Naive thymus-derived CD8-positive, alpha-beta T cell (primary cell): ENCODE measurements at places on chromosomes 13 and 19. TPM values are rescaled to one million over a fixed set of nuclear protein-coding genes. Genes with fewer than 3 reads are reported as not detected.

The CLEC17A gene
- 4.3 TPM for total RNA-seq

- DNase-seq: no peak
- no peaks in the 10 kb centered on the region for H3K4me1 ChIP-seq
- no peaks in the 10 kb centered on the region for H3K36me3 ChIP-seq
- H3K27ac ChIP-seq: no peak overlapping the region
Measured at GRCh38 chr13:113140677-113141600, 17.5 kb upstream of the PROZ start.

The CD209 gene
- 0.11 TPM for total RNA-seq

DNA sequence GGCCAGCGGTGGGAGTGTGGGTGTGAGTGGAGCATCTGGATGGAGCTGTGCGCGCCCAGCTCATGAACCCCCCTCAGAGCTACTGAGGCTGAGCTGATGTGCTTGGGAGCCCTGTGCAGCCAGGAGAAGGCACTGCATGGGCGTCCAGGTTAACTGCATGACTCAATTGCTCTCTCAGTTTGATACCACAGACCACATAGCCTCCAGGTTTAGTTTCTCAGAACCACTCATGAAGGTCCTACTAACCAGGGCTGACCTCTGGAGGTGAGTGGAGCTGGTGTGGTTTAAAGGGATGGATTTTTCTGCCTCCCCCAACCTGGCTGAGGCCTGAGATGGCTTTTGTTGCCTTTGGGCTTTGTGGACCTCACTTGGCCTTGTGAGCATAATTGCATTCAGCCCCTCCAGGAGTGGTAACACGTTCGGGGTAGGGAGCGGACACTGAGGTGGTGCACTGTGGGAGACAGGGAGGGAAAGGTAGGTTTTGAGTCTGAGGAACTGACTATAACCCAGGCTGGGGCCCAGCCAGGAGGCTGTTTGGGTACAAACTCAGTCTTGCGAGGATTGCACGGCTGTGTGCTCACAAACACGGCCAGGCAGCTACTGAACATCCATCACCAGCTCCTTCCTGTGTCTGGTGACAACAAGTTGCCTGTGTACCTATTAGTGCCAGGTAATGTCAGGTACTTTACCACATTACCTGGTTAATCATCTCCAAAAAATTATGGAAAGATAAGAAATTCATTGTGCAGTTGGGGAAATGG, 97.5 kb downstream of the RGCC start:
- no peaks in the 10 kb centered on the region for H3K36me3 ChIP-seq
- no peaks in the 10 kb centered on the region for H3K27me3 ChIP-seq
- peaks cover 6% of the 10 kb centered on the region for H3K4me1 ChIP-seq
- H3K4me3 ChIP-seq: no peak overlapping the region
- no peak for DNase-seq

DNA sequence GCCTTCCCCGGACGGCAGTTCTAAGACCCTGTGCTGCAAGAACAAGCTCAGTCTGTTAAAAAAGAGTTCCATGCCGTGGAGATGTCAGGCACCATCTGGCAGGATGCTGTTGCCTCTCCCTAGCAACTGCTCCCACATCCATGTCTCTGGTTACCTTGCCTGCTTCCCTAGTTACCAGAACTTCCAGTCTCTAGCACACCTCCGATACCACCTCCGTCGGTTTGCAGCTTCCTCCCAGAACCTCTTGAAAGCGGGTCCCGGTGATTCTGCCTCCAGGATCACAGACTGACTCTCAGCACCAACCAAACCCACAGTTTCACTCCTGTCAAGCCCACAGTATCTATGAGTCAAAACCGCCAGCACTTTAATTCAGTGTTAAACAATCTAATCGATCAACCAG, 55.4 kb downstream of the KCTD12 start:
- DNase-seq: no peak
- H3K4me1 ChIP-seq: no peaks in the 10 kb centered on the region
- no peaks in the 10 kb centered on the region for H3K36me3 ChIP-seq
- H3K27me3 ChIP-seq: peaks cover 10% of the 10 kb centered on the region

DNA sequence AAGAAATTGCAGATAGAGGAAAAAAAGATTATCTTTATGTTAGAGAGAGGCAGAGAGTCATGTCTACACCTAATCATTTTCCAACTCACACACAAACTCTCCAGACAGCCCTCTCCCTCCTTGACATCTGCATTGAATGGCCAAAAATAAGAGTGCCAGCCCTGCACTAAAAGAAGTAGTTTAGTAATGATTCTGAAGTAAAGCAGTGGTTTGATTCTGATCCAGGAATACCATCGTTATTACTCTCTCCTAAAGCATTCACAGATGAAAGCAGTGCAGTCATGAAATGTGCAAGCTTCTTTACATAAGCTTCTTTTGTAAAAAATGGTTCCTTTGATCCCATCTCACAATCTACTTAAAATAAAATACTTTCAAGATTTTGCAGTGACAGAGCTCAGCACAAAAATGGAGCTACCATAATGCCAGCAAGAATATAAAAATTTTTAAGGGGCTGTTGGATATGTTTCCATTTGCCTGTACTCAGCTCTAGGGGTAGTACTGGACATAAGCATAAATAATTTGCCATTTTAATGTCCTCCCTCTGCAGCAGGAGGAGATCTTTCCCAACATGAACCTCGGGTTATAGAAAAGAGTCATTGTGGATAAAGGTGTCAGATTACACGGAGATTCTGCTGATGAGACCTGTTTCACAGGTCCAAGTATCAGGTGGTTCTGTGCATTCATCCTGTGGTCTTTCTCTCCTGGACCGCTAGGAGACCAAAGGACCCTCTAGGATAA, 406.3 kb downstream of the DCT start:
- DNase-seq: no peak
- H3K4me3 ChIP-seq: no peak overlapping the region
- H3K27me3 ChIP-seq: no peaks in the 10 kb centered on the region

- peaks cover 9% of the 10 kb centered on the region for H3K4me1 ChIP-seq
- H3K27me3 ChIP-seq: no peaks in the 10 kb centered on the region
- peaks cover 29% of the 10 kb centered on the region for H3K36me3 ChIP-seq
- no peak for DNase-seq
- no peak overlapping the region for H3K27ac ChIP-seq
Measured at GRCh38 chr13:41693434-41693833, 236.1 kb downstream of the RGCC start.

The PPAN gene
- total RNA-seq: 122 TPM

DNA sequence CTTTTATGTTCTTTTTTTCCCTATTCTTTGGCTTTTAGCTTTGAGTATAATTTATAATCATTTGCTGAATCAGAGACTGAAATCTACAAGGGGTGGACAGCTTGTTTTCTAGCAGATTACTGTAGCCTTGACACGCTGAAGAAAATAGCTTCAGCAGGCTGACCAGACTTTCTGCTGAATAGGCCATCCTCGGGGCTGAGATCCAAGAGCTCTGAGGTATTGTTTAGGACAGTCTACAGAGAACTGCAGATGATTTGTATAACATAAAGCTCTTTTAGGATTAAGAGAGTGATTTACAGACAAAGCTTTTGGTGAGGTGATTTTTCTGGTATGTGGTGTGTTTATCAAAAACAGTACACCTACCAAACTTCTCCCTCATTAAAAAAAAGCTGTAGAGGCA, 16.8 kb downstream of the POLR1D start:
- peaks cover 73% of the 10 kb centered on the region for H3K4me1 ChIP-seq
- peaks cover 22% of the 10 kb centered on the region for H3K36me3 ChIP-seq
- no peak overlapping the region for H3K27ac ChIP-seq
- H3K27me3 ChIP-seq: no peaks in the 10 kb centered on the region
- H3K4me3 ChIP-seq: no peak overlapping the region

DNA sequence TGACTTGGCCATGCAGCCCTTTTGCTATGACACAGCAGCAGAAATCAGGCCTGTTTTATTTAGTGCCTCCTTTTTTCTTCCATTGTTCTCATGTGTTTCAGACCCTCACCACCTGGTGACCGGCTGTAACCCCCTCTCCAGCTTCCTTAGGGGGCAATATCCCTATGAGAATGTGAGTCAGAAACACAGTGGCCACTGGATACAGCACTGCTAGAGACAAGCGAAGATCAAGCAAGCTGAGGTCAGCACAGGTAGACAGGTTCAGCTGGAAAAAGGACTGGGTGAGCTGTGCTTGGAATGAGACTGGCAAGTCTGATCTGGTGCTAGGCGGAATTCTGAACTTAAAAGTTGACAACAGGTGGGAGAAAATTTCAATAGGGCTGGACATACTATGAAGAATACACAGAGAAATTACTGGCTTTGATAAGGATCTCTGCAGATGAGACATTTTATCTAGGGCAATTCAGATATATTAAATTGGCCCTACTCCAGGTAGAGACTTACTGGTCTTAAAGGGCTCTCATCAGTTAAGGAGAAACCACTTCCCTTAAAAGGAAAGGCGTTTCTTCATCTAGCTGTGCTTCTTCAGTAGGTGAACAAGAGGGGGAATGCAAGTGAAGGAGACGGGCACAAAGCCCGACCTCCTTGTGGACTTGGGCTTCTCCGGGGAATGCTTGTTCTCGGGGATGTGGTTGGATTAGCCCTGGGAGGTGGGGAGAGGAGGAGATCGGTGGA, 83.3 kb downstream of the ERCC5 start:
- H3K4me1 ChIP-seq: peaks cover 2% of the 10 kb centered on the region
- peaks cover 30% of the 10 kb centered on the region for H3K27me3 ChIP-seq
- no peak overlapping the region for H3K4me3 ChIP-seq

DNA sequence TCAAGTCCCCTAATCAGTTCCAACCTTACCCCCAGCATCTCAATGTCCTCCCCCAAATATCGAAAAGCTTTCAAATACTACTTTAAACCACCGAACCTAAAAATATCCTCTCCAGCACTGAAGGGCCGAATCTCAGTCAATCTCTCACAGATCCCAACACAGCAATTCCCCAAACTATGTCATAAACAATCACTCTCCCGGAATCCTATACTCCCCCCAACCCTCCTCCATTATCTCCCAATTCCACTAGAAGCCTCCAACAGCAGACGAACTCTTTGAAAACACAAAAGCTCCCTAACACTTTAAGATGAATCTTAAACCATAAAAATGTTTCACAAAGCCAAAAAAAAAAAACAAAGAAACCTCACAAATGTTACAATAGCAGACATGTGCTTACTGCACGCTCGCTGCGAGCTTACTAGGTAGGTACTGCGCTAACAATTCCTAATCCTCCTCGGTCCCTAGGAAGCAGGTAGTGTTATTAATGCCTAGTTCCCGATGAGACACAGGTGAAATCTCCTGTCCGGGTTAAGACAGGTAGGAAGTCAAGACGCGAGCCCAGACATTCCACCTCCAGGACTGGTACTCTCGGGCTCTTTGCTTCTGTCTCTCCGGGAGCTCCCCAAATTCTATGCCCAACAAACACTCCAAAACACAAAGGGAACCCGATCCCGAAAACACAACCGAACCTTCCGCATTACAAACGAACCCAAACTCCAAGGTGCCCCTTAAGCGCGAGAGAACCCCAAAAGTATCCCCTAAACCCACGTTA, 14.2 kb downstream of the FBXO46 start:
- H3K4me1 ChIP-seq: peaks cover 59% of the 10 kb centered on the region
- no peaks in the 10 kb centered on the region for H3K27me3 ChIP-seq
- peak overlapping the region; percentile 94 for H3K27ac ChIP-seq
- H3K4me3 ChIP-seq: peak overlapping the region; percentile 99

DNA sequence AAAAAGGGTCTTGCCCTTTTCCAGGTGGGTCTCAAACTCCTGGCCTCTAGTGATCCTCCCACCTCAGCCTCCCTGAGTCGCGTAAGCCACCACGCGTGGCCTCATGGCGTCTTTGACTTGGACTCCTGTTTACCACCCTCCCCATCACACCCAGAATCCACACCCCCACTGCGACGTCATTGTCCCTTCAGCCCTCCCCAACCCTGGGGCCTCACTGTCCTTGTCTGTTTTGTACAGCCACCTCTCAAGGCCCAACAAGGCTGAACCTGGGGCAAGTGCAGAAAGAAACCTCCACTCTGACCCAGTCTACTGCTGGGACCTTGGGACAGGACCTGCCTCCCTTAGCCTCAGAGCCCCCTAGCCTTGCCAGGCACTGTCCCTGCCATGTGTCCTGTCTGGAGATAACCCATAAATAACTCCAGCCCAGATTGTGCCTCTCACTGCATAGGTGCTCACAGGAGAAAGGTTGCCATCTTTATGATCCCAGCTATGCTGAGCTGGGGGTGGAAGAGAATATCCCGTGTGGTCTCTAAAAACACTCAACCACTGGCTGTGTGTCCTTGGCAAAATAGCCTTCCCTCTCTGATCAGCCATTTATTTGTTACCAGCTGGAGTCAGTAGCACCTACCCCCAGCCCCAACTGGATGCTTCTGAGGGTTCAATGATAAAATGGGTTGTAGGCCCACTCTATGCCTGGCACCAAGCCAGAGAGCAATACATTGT, 1.8 kb upstream of the IFI30 start:
- no peaks in the 10 kb centered on the region for H3K36me3 ChIP-seq
- H3K27me3 ChIP-seq: no peaks in the 10 kb centered on the region
- no peak overlapping the region for H3K4me3 ChIP-seq

DNA sequence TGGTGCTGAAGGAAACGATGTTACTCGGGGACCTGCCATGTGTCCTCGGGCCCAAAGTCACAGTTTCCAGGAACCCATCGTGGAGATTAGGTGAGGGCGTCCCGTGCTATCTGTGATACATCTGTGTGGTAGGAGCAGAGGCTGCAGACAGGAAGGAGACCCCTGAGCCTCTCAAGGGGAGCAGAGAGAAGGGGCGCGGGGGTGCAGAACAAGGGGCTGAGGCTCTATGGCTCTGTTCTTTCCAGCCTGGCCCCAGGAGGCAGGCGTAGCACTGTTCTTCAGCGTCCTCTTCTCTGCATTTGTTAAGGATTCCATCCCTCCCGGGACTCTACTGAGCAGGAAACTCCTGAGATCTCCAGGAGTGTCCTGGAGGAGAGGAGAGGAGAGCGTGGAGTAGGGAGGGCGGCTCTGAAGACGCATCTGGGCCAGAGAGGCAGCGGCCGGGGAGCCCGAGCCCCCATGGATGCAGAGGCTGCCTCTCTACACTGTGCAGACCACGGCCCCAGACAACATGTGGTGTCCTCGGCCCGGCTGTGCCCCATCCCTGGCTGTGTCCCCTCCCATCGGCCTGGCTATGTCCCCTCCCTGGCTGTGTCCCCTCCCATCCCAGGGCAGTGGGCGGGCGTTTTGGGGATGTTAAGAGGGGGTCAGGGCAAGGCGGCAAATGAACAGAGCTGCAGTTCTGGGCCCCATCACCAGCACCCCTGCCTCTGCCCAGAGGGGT, 118.0 kb downstream of the ATP11A start:
- peaks cover 20% of the 10 kb centered on the region for H3K36me3 ChIP-seq
- no peak for DNase-seq
- H3K27me3 ChIP-seq: no peaks in the 10 kb centered on the region
- no peak overlapping the region for H3K4me3 ChIP-seq
- peaks cover 3% of the 10 kb centered on the region for H3K4me1 ChIP-seq
- H3K27ac ChIP-seq: no peak overlapping the region

The HOMER3 gene
- 0.55 TPM for total RNA-seq

The ZNF331 gene
- total RNA-seq: 60.9 TPM

DNA sequence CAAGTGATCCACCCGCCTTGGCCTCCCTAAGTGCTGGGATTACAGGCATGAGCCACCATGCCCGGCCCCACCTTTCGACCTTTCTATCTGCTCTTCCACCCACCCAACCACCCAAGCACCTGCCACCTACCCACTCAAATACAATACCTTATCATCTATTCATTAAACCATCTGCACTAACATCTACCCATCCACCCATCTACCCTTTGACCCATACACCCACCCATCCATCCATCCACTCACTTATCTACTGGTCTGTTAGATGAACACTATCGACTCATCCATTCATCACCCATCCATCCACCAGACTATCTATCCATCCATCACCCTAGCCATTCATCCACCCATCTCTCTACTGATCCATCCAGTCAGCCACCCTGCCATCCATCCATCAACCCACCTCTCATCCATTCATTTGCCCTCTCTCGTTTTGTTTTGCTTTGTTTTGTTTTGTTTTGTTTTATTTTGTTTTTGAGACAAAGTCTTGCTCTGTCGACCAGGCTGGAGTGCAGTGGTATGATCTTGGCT, 17.2 kb downstream of the EML2 start:
- no peaks in the 10 kb centered on the region for H3K36me3 ChIP-seq
- H3K4me3 ChIP-seq: no peak overlapping the region
- H3K27me3 ChIP-seq: no peaks in the 10 kb centered on the region
- peaks cover 4% of the 10 kb centered on the region for H3K4me1 ChIP-seq
- no peak overlapping the region for H3K27ac ChIP-seq
